Transverse colon (tissue), 4 donors: ENCODE measurements at places on chromosomes 12 and 14. TPM values are rescaled to one million over a fixed set of nuclear protein-coding genes. Genes with fewer than 3 reads are reported as not detected.
A peak's percentile ranks its signal among the peaks of the same experiment; 100 is the strongest.

The PIWIL1 gene
- 0.55 TPM for total RNA-seq

- H3K27ac ChIP-seq: no peak overlapping the region
- H3K4me3 ChIP-seq: no peak overlapping the region
- no peaks in the 10 kb centered on the region for H3K27me3 ChIP-seq
- H3K36me3 ChIP-seq: no peaks in the 10 kb centered on the region
- DNase-seq: no peak
- no peaks in the 10 kb centered on the region for H3K4me1 ChIP-seq
Measured at GRCh38 chr12:75455839-75456238, 24.7 kb upstream of the GLIPR1 start.

- H3K36me3 ChIP-seq: no peaks in the 10 kb centered on the region
- no peaks in the 10 kb centered on the region for H3K4me1 ChIP-seq
- no peaks in the 10 kb centered on the region for H3K27me3 ChIP-seq
- no peak overlapping the region for H3K27ac ChIP-seq
- DNase-seq: no peak
Measured at GRCh38 chr12:116939734-116940133, 29.0 kb downstream of the FBXW8 start.

DNA sequence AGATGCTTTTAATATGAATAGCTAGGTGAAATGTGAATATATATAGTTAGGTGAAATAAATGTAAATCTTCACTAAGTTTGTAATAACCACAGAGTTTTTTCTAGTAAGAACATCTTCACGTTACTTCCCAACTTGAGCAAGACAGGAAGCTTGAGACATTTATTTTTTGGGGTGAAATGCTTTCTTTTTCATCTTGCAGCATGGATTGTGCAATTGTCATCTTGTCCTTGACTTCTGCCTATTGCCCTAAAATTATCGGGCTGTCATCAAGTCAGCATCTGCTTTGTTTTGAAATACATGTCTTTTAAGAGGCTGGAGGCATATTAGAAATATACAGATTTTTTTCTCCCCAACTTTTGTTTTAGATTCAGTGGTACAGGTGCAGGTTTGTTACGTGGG lies 433.9 kb downstream of the PCNX1 start:
- no peak overlapping the region for H3K27ac ChIP-seq
- peaks cover 42% of the 10 kb centered on the region for H3K4me1 ChIP-seq
- no peaks in the 10 kb centered on the region for H3K27me3 ChIP-seq
- no peak for DNase-seq
- no peaks in the 10 kb centered on the region for H3K36me3 ChIP-seq

- DNase-seq: no peak
- H3K36me3 ChIP-seq: no peaks in the 10 kb centered on the region
- H3K27ac ChIP-seq: peak overlapping the region; percentile 97
Measured at GRCh38 chr12:31589598-31589903, 1.4 kb downstream of the DENND5B start.

- no peaks in the 10 kb centered on the region for H3K27me3 ChIP-seq
- H3K4me1 ChIP-seq: no peaks in the 10 kb centered on the region
- DNase-seq: no peak
- H3K4me3 ChIP-seq: no peak overlapping the region
Measured at GRCh38 chr14:73250781-73251500, 13.6 kb downstream of the PAPLN start.

- H3K36me3 ChIP-seq: no peaks in the 10 kb centered on the region
- no peak overlapping the region for H3K4me3 ChIP-seq
- H3K27me3 ChIP-seq: no peaks in the 10 kb centered on the region
- H3K27ac ChIP-seq: peak overlapping the region; percentile 16
- no peaks in the 10 kb centered on the region for H3K4me1 ChIP-seq
Measured at GRCh38 chr14:35898217-35898775, 72.2 kb downstream of the BRMS1L start.

- H3K36me3 ChIP-seq: no peaks in the 10 kb centered on the region
- peak overlapping the region; percentile 82 for H3K27ac ChIP-seq
- peak; percentile 25 for DNase-seq
- peaks cover 17% of the 10 kb centered on the region for H3K4me1 ChIP-seq
- no peaks in the 10 kb centered on the region for H3K27me3 ChIP-seq
- peak overlapping the region; percentile 60 for H3K4me3 ChIP-seq
Measured at GRCh38 chr12:130838284-130838950, 633 bp downstream of the STX2 start.

The RD3L gene
- not detected for total RNA-seq

DNA sequence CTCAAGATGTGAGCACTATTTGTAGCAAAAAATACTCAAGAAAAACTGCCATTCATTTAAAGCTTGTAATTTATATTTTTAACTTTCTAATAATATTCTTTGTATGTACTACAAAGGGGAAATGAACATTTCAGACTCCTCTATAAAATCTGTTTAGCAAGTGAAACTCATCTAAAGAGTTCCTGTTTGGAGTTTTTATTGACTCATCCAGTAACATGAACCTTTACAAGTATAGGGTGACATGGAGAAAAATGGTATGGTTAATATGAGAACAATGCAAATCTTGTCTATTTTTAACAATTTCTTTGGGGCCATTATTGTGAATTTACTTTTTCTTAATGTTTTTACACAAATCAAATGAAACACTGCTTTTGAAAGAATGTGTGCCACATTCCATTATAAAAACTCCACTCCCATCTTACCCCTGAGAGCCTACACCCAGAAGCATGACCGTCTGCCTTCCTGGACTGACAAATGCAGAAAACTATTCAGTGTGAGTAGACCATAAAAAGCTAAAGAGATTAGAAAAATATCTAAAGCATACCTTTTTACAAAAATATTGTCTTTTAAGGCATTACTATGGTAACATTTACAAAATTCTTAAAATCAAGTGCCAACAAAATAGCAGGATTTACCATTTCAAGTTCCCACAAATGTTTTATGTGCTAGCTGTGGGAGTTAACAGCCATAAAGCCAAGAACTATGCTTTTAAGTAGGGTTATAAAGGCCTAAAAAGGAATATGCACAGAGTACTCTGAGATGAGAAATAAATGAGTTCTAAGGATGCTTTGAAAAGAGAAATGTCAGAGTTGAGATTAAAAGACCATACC lies 144.0 kb downstream of the ADAMTS20 start:
- no peaks in the 10 kb centered on the region for H3K4me1 ChIP-seq
- no peak overlapping the region for H3K4me3 ChIP-seq
- no peaks in the 10 kb centered on the region for H3K27me3 ChIP-seq

The LMNTD1 gene
- total RNA-seq: not detected

DNA sequence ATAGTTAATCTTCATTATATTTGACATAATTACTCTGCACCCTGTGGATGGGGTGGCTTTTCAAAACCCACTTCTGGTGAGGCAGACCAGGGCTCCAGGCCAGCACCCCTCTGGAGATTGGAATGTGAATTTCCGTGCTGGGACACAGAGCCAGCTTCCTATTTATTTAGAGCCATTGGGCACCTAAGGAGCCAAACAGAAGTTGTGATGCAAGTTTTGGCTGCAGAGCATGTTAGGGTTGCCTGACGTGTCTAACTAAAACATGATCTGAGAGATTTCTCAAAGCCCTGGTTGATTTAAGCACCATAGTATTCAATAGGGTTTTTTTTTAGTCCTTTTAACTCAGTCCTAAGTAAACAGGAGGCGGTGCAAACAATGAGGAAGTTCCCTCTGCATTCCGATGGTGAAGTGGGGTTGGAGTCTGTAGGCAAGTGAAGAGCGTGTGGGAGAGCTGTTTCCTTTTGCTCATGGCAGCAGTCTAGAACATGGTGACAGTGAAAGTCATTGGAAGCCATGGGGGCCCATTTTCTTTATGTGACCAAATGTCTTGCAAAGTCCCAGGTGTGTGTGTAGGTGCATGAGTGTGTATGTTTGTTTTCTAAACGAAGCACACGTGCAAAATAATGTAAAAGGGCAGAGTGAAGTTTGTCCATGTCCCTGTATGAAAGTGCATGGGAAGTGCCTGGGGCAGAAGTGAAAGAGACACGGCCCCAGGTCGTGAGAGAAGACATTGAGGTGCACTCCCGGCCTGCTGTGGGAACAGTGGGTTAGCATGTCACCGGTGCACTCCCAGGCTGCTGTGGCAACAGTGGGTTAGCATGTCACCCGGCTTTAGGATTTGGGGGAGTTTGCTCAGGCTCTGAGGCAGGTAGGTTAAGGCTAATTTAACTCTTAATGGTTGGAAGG lies 117.7 kb downstream of the PRKCH start:
- H3K36me3 ChIP-seq: no peaks in the 10 kb centered on the region
- peak; percentile 36 for DNase-seq
- H3K4me1 ChIP-seq: peaks cover 13% of the 10 kb centered on the region
- no peaks in the 10 kb centered on the region for H3K27me3 ChIP-seq
- peak overlapping the region; percentile 8 for H3K4me3 ChIP-seq

- no peak overlapping the region for H3K27ac ChIP-seq
- no peak overlapping the region for H3K4me3 ChIP-seq
- no peaks in the 10 kb centered on the region for H3K27me3 ChIP-seq
- H3K4me1 ChIP-seq: no peaks in the 10 kb centered on the region
Measured at GRCh38 chr12:66290716-66291200, 11.5 kb upstream of the HELB start.

The FLRT2 gene
- 7.0 TPM for total RNA-seq

- H3K4me1 ChIP-seq: peaks cover 54% of the 10 kb centered on the region
- H3K4me3 ChIP-seq: peak overlapping the region; percentile 66
- no peaks in the 10 kb centered on the region for H3K27me3 ChIP-seq
- no peak for DNase-seq
Measured at GRCh38 chr12:50924131-50924438, 28.3 kb upstream of the HIGD1C start.

GRCh38 chr12:68429696-68430095 lies 97.5 kb upstream of the MDM1 start:
- H3K4me3 ChIP-seq: no peak overlapping the region
- no peaks in the 10 kb centered on the region for H3K27me3 ChIP-seq
- no peak for DNase-seq
- H3K36me3 ChIP-seq: no peaks in the 10 kb centered on the region
- no peak overlapping the region for H3K27ac ChIP-seq

The LRIG3 gene
- 106 TPM for total RNA-seq

DNA sequence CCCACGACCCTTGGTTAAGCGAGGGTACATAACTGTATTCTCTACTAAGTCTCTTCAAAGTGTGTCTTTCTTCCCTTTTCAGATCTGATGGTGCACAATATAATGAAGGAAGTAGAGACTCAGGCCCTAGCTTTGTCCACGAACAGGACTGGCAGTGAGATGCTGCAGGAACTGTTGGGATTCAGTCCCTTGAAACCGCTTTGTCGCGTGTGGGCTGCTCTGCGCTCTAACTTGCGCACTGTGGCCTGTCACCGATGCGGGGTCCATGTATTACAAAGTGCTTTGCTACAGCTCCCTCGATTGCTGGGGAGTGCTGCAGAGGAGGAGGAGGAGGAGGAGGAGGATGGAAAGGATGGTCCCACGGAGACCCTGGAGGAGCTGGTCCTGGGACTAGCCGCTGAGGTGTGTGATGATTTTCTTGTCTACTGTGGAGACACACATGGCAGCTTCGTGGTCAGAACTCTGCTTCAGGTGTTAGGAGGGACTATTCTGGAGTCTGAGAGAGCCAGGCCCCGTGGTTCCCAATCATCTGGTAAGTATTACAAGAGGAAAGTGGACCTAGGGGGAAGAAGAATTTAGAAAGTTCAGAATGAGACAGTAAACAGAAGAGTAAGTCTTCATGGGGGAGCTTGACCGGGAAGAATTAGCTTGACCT lies 803 bp downstream of the NOP9 start:
- H3K27me3 ChIP-seq: no peaks in the 10 kb centered on the region
- DNase-seq: no peak
- H3K36me3 ChIP-seq: no peaks in the 10 kb centered on the region
- peak overlapping the region; percentile 91 for H3K4me3 ChIP-seq
- peak overlapping the region; percentile 89 for H3K27ac ChIP-seq

DNA sequence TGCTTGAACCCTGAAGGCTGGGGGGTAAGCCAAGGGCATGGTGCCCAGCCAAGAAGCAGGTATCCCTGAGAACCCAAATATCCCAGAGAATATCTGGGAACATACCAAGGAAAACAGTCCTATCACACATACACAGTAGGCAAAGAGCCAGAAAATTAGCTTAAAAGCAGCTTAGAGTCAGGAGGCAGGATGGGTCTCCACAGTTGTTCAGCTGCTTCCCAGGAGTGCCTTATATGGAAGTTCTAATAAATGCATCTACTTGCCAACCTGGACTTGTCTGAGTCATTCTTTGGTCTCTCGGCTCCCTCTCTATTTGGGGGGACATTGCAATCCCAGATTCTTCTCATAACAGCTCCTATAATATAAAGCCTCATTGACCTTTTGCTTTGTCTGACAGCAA lies 9.0 kb upstream of the GPR135 start:
- H3K27ac ChIP-seq: no peak overlapping the region
- peaks cover 5% of the 10 kb centered on the region for H3K36me3 ChIP-seq
- no peak for DNase-seq
- H3K4me1 ChIP-seq: no peaks in the 10 kb centered on the region
- H3K27me3 ChIP-seq: no peaks in the 10 kb centered on the region

GRCh38 chr12:73274976-73275375 lies 1002.8 kb downstream of the TRHDE start:
- H3K4me1 ChIP-seq: no peaks in the 10 kb centered on the region
- DNase-seq: no peak
- H3K27me3 ChIP-seq: no peaks in the 10 kb centered on the region
- no peak overlapping the region for H3K27ac ChIP-seq
- no peak overlapping the region for H3K4me3 ChIP-seq

- H3K36me3 ChIP-seq: no peaks in the 10 kb centered on the region
- no peak overlapping the region for H3K27ac ChIP-seq
- H3K4me3 ChIP-seq: peak overlapping the region; percentile 93
- peaks cover 25% of the 10 kb centered on the region for H3K4me1 ChIP-seq
- no peak for DNase-seq
- H3K27me3 ChIP-seq: no peaks in the 10 kb centered on the region
Measured at GRCh38 chr12:27012982-27013255, 1.3 kb downstream of the TM7SF3 start.

The KRT78 gene
- not detected for total RNA-seq

The KRT5 gene
- not detected for total RNA-seq

DNA sequence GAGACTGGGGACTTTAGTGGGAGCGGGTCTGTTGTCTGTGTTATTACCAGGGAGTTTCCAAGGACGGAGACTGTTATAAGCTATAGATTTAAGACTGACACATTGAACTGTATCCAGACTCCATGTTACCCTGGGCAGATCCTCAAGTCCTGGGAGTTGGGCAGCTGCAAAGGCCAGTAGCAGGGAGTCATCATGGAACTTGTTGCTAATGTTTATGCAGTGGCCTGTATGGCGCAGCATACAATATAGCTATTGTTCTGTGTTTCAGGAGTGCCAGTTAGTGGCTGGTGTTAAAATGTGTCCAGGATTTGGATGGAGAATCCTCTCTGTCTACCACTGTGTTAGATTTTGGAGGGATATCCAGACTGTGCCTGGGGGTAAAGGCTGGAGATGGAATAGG lies 31.7 kb downstream of the SMOC1 start:
- H3K36me3 ChIP-seq: no peaks in the 10 kb centered on the region
- no peaks in the 10 kb centered on the region for H3K27me3 ChIP-seq
- H3K4me3 ChIP-seq: no peak overlapping the region

DNA sequence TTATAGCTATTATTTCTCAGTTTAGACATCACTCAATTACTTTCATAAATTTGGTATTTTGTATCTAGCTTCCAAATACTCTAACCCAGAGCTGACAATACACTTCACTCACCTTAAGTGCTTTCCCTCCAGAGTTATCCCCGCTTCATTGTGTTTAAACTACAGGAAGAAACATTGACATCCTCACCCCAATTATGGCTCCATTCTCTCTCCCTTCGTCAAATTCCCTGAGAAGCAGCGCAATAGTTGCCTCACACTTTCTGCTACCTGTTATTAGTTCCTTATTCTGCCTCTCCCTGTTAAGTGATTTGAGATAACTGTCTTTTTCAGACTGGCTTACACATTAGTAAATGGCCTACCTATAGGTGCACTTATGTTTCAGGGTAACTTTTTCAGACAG lies 69.4 kb upstream of the AMIGO2 start:
- no peaks in the 10 kb centered on the region for H3K36me3 ChIP-seq
- no peak overlapping the region for H3K27ac ChIP-seq
- no peaks in the 10 kb centered on the region for H3K27me3 ChIP-seq
- no peaks in the 10 kb centered on the region for H3K4me1 ChIP-seq
- H3K4me3 ChIP-seq: no peak overlapping the region
